ENCODE measurements at places on chromosomes 13 and 19.
A peak's percentile ranks its signal among the peaks of the same experiment; 100 is the strongest.

DNA sequence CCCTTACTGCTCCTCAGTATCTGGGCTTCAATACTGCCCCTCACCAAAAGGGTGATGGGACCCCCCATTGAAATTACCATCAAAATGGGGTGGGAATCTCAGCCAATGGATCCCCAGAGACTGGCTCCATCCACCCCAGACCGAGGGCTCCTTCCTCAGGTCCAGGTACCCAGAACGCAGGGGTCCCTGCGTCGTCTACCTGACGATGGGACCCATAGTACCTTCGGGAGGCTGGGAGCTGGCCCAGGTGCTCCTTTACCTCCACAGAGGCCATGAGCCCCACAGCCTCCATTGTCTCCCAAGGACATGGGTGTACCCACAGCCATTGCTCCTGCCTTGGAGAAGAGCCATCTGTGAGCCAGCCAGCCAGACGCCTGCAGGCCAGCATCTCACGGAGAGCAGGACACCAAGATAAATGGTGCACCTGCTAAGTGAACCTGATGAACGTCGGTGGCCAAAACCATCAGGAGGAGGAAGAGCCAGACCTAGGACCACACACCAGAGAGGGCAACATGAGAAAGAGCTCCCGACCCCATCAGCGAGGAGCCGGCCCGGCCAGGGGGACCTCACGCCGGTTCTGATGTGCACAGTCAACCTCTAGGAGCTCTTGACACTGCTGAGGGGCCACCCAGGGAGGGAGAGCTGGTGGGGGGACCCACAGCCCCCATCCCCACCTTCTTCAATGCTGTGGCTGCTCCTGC, 156.8 kb upstream of the SOX1 start:
- no peak for DNase-seq

DNA sequence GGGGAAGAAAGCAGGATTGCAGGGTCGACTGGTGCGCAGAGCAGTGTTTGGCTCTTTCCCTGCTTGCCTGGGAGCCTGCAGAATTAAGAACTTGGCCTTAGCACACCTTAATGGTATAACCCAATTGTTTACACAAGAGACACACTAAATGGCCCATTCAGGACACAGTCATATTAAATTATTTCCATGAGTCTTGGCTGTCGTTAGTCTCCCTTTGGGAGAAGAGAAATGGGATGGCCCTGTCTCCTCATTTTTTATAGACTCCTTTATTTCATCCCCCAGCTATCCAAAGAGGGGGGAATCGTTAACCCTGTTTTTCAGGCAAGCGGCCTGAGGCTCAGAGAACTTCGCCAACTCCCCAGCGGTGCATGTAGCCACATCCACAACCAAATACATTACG, 282.5 kb downstream of the SUCLA2 start:
- DNase-seq = no peak

- DNase-seq = no peak
Observed at GRCh38 chr19:39194832-39195542, 1.8 kb upstream of the NCCRP1 start.

- DNase-seq = peak; percentile 60
Observed at GRCh38 chr19:4597975-4598671, 38.6 kb upstream of the SEMA6B start.

Data from CD8-positive, alpha-beta T cell (primary cell).